ENCODE measurements at places on chromosomes 13 and 19.
A peak's percentile ranks its signal among the peaks of the same experiment; 100 is the strongest.

DNA sequence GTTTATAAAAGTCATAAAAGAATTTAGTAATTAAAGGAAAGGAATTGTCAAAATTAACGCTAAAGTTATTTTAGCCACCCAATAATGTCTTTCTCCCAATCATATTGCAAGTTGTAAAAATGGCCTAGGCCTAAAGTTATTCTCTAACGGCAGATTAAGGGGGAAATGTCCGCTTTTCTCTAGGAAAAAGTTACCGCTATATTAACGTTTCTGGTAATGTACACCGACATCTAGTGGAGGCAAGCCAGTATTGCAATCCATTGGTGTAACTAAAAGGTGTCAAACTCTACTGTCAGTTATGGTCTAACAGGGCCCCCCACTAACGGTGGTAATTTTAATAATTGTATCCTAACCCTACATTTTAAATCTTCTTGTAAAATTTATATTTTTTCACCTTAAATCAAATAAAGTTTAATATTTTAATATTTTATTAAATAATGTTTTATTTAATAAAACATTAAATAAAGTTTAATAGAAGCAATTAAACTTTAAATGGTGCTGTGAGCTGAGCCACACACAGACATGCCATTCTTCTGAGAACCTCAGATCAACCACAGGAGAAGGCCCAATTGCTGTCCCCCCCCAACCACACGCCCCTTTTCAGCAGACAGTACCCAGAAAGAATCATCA lies 35.9 kb upstream of the ZSCAN5A start:
- no peak overlapping the region for H3K4me3 ChIP-seq
- no peak overlapping the region for H3K27ac ChIP-seq
- peak; percentile 31 for DNase-seq
- H3K4me1 ChIP-seq, result no peaks in the 10 kb centered on the region

- H3K27me3 ChIP-seq, result peaks cover 2% of the 10 kb centered on the region
- no peaks in the 10 kb centered on the region for H3K36me3 ChIP-seq
- peaks cover 14% of the 10 kb centered on the region for H3K4me1 ChIP-seq
- peak overlapping the region; percentile 77 for H3K4me3 ChIP-seq
- peak overlapping the region; percentile 34 for H3K27ac ChIP-seq
Observed at GRCh38 chr19:18388100-18388959, 2.4 kb downstream of the GDF15 start.

DNA sequence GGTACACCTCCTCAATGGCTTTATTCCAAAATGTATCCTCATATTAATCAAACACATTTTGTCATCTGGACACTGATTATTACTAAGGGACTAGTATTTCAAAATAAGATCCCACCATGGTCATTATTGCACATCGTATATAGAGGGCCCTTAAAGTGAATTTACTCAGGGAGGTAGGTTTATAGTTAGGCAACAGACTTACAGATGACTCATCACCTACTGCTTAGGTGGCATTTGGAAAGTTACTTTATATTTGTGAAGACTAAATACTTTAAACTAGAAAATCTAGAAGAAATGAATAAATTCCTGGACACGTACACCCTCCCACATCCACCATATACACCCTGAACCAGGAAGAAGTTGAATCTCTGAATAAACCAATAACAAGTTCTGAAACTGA lies 353.0 kb downstream of the KCTD12 start:
- no peak for DNase-seq
- no peaks in the 10 kb centered on the region for H3K4me1 ChIP-seq
- H3K36me3 ChIP-seq, result no peaks in the 10 kb centered on the region

DNA sequence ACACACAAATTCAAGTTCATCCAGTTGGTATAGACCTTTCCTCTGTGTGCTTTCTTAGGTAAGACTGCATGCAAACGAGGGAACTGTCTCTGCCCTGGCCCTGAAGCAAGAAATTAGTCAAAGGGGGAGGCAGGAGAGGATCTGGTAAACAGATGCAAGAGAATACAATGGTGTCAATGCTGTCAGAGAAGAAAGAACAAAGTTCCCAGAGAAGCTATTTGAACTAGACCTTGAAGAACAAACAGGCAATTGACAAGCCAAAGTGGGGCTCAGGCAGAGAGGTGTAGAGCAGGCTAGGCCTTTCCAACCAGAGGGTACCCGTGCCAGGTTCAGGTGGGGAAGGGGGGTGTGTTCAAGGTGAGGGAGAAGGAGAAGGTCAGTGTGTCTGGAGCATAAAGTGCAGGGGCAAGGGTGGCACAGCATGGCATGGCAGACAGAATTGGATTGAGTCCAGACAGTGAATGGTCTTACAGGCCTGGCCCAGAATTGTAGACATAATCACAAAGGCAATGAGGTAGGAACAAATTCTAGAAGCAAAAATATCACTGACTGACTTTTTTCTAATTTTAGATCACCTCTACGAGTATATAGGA lies 95.0 kb upstream of the STARD13 start:
- peaks cover 6% of the 10 kb centered on the region for H3K27me3 ChIP-seq
- no peak overlapping the region for H3K4me3 ChIP-seq
- H3K4me1 ChIP-seq, result no peaks in the 10 kb centered on the region
- H3K36me3 ChIP-seq, result no peaks in the 10 kb centered on the region
- H3K27ac ChIP-seq, result no peak overlapping the region

- H3K36me3 ChIP-seq, result no peaks in the 10 kb centered on the region
- H3K27me3 ChIP-seq, result peaks cover 20% of the 10 kb centered on the region
- H3K27ac ChIP-seq, result peak within 1 kb of the TSS; percentile 13
Observed at GRCh38 chr13:20702915-20703779, at the start of gene IL17D. Gene IL17D (plus strand): TSS chr13:20703699. CDS start chr13:20704002, 303 bp downstream.

GRCh38 chr19:6718741-6719539 lies 1.5 kb downstream of the C3 start:
- peak; percentile 33 for DNase-seq
- peaks cover 19% of the 10 kb centered on the region for H3K4me1 ChIP-seq
- H3K36me3 ChIP-seq, result no peaks in the 10 kb centered on the region
- peaks cover 2% of the 10 kb centered on the region for H3K27me3 ChIP-seq
- H3K27ac ChIP-seq, result no peak overlapping the region
- H3K4me3 ChIP-seq, result no peak overlapping the region

All from immature natural killer cell (primary cell).